8988T (cell line): ENCODE measurements at places on chromosomes 2 and 18.

- DNase-seq: no peak
Observed at GRCh38 chr2:43412114-43412753, 183.6 kb downstream of the THADA start.

DNA sequence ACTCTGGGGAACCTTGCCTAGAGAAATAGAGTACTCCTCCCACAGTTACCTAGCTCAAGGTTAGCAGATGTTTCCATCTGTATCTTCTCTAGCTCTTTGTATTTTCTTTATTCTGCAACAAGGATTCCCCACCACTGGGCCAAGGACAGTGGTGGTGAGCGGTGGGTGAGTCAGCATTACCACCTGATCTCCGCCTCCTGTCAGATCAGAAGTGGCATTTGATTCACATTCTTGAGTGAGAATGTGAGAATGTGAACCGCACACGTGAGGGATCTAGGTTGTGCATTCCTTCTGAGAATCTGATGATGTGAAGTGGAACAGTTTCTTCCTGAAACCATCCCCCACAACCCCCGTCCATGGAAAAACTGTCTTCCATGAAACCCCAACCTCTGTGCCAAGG is 9.0 kb downstream of the EPB41L3 start:
- no peak for DNase-seq

DNA sequence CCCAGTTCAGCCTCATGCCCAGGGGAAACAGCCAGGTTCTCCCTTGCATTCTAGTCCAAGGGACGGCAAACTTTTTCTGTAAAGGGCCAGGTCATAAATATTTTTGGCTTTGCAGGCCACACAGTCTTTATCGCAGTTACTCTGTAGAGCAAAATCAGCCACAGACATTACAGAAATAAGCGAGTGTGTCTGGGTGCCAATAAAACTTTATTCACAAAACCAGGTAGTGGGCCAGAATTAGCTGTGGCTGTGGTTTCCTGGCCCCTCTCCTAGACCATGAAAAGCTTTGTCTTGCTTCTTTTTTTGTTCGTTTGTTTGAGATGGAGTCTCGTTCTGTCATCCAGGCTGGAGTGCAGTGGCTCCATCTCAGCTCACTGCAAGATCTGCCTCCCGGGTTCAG is 80.1 kb downstream of the EIPR1 start:
- DNase-seq: no peak

DNA sequence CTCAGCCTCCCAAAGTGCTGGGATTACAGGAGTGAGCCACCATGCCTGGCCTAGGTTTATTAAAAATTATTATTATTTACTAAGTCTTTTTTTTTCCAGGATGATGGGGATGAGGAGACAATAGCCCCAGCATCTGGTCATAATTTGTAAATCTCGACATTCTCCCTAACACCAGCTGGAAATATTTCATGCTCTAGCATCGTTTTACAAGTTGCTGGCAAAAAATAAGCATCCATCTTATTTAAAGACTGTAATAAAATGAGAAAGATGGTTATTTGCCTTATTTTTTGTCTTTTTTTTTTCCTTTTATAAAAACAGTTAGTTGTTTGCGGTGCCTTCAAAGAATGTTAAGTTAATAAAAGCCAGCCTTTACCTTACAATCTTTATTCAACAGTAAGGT is 56.7 kb downstream of the SF3B1 start:
- DNase-seq: no peak

DNA sequence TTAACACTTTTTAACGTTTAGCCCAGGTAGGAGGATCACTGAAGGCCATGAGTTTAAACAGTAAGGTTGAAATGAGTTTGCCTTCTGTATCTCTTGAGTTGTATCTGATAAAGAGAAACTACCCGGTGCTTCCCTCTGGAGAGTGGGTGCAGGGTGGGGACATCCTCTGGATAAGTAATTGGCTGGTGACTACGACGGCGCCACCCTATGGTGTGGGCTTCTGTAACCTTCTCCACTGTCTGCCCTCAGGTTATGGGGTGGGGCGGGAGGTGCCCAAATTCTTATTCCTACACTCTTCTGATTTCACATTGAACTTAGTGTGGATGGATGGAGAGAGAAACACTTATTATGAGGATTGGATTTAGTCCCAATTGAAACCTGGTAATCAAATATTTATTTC is 68.8 kb downstream of the LDLRAD4 start:
- DNase-seq: no peak

DNA sequence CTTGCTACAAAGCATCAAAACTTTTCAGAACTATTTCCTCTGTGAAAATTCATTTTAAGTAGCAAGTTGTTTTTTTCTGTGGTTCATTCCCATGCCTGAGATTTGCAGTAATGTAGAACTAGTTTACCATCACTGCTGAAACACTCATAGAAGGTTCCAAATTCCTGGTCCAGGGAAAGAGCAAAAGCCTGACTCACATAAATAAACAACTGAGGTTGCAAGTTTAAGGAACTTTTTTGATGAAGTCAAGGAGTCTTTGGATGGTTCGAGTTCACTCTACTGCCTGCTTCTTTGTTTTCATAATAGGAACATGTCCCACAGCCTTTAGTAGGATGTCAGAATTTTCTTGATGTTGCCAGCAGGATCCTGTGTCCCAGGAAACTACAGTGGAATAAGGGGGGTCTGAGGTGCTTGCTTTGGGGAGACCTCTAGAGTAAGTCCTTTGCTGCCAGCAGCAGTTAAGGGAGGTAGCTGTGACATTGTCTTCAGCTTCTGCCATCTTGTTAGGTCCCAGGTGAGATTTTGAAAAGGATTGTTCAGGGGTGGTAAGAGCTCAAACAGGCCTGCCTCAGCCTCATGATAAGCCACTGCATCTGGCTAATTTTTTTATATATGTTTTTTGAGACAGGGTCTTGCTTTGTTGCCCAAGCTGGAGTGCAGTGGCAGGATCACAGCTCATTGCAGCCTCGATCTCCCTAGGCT is 43.9 kb downstream of the ACSL3 start:
- no peak for DNase-seq

DNA sequence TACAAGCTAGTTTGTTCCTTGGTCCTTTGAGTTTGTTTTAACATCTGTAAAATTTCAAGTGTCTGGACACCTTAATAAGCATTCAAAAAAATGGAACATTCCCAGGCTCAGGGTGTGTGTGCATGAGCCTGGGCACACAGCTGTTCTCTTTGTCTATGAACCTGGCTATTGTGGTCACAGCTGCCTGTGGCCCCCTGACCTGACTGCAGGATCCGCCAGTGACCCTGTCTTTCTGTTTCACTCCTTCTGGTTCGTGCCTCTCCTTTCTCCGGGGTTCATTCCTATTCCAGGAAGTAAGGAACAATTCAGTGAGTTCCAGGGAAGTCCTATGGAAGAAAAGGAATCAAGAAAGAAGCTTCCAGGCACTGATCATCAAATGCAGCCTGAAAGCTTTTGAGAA is 35.6 kb downstream of the VWA3B start:
- DNase-seq: no peak

GRCh38 chr18:64695851-64696553 is 547.1 kb upstream of the LINC00305 start:
- DNase-seq: no peak

DNA sequence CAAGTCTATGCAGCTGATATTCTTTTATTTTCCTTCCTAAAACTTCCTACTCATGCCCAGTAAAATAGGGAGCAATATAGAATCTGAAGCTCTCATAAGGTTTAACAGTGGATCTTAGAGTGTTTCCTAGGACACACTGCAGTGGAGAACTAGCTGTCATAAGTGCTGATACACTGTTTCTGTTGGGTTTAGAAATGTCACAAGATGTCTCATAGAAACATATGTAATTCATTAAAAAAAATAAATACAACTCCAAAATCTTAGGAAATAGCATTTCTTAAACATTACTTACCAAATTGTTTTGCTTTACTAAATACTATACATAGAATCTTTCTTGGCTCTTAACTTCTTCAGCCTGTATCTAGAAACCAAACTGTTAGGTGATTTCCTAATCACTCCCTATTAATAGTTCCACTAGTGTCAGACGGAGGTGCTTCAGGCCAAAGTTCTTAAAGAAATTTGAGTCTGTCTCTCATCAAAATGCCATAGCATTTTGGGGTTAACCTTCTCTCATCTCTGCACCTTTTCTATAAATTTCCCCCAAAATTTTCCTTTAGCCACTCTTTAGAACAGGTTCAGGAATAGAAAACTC is 93.7 kb downstream of the CERKL start:
- DNase-seq: no peak

GRCh38 chr2:212958133-212958532 is 193.3 kb downstream of the IKZF2 start:
- DNase-seq: no peak

- DNase-seq: no peak
Observed at GRCh38 chr2:8539743-8540551, 141.9 kb upstream of the ID2 start.

DNA sequence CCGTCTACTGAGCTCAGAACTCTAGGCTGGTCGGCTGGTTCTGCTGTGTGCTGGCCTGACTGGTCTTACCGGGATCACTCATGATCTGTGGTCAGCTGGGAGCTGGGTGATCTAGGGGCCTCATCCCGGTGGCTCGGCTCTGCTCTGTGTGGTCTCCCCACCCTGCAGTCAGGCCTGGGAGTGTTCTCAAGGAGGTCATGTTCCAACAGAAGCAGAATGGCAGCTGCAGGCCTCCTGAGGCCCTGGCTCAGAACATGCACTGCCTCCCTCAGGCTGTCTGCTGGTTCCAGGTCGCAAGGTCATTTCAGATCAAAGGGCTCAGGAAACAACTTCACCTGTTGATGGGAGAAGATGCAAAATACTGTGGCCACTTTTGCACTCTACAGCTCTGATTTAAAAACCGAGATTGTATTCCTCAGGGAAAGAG is 81.1 kb upstream of the RFX8 start:
- no peak for DNase-seq

GRCh38 chr2:134234535-134234934 is 19.3 kb upstream of the MGAT5 start:
- no peak for DNase-seq

GRCh38 chr2:134402410-134402809 is 148.5 kb downstream of the MGAT5 start:
- no peak for DNase-seq

- DNase-seq: no peak
Observed at GRCh38 chr2:51149725-51150124, 117.8 kb upstream of the NRXN1 start.

DNA sequence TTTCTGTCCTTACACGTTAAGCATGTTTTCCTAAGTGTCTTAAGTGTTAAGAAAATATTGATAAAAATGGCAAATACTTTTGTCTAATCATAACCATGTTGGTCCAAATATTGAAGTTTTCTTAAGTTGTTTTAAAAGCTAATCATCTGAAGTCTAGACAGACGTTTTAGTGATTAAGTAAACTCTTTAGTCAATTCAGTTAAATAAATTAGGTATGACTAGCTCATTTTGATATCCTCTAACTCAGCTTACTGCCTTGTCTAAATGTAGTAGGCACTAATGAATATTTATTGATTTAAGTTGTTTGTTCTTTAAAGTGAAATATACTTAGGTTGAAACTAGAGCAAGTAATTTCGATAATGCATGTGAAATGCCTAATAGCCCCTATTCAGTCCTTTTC is 471.8 kb upstream of the CHST9 start:
- no peak for DNase-seq

GRCh38 chr18:74895686-74896085 is 298.0 kb downstream of the ZNF407 start:
- no peak for DNase-seq

DNA sequence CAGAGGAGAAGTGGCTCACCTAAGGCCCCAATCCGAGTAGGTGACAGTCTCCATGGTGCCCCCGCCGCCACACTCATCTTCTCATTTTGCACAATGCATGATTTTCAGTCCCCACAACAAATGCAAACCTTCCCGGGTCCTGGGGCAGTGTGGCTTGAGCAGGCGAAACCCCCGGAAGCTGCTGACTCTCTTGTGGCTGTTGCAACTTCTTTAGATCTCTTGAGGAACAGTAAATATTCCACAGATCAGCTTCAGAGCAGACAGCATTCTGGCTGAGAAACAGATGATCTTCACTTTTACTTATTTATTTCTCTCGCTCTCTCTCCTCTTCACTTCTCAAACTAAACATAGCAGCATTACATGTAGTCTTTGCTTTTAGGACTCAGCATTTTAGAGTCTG is 51.9 kb downstream of the ASAP2 start:
- no peak for DNase-seq

DNA sequence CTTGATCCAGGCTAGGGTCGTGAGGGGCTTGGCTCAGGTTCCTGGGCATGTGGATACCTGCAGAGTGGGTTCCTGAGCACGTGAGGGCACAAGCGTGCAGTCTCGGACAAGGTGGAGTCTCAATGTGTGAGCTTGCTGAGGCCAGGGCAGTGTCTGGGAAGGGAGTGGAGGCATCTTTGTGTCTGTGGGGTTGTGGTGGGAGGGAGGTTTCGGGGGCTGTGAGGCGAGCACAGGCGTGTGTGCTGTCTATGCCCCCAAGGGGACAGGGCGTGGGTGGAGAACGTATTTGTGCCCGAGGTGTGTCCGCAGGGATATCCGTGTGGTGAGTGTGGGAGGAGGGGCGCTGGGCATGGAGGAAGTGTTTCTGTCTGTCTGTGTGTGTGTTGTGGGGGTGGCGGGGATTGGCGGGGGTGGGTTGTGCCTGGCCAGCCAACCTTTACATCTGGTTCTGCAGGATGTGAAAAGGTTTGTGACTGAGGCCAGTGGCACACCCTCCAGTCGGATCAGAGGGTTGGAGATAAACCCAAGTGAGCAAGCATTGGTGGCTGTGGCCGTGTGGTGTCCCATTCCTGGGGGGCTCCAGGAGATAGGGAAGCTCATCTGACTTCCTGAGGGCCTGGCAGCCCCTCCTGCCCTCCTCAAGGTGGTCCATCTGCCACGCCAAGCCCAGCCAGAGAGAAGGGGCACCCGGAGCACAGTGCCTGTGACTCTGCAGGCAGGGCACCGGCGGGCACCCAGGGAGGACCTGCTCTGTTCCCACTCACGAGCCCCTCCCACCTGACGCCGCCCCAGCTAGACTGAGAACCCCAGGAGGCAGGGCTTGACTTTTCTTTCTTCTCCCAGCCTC is 57.1 kb downstream of the ZFP36L2 start:
- no peak for DNase-seq

GRCh38 chr2:199765646-199766045 is 85.3 kb downstream of the FTCDNL1 start:
- DNase-seq: no peak

- no peak for DNase-seq
Observed at GRCh38 chr2:100214265-100214971, 72.0 kb upstream of the AFF3 start.

GRCh38 chr2:30559544-30560275 is 112.7 kb downstream of the LCLAT1 start:
- DNase-seq: no peak

DNA sequence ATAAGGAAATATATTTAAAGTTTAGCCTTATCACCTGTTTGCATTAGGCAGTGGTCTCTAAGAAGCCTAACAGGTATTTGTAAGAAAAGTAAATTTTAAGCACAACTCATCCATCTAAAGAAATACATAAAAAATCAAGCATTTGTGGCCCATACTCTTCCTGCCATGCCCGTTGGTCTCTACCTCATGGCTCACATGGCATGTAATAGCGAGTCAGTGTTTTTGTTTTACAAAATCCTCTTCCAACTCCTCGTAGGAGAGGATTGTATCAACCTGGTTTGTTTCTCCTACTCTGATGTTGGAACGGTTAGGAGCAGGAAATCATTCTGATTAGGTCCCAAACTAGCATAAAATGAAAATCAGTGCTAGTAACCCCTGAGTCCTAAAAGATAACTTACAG is 91.8 kb downstream of the FMNL2 start:
- no peak for DNase-seq

- no peak for DNase-seq
Observed at GRCh38 chr18:76721207-76721996, 101.0 kb upstream of the ZNF236 start.

- no peak for DNase-seq
Observed at GRCh38 chr2:215320679-215321078, 8.8 kb downstream of the ATIC start.
